ENCODE measurements at places on chromosomes 3 and 15. TPM values are rescaled to one million over a fixed set of nuclear protein-coding genes. Genes with fewer than 3 reads are reported as not detected.

ZIC4 gene
- total RNA-seq, result not detected

ZNF385D gene
- 42.9 TPM for total RNA-seq

STX19 gene
- not detected for total RNA-seq

RTP3 gene
- total RNA-seq, result not detected

MNS1 gene
- total RNA-seq, result not detected

LARP6 gene
- total RNA-seq, result 21.6 TPM

PTX3 gene
- 2.4 TPM for total RNA-seq

PLCB2 gene
- total RNA-seq, result 2.6 TPM
